Stimulated activated CD8-positive, alpha-beta memory T cell treated with anti-CD3 and anti-CD28 coated beads, Interleukin-4, amount 100 ng/mL, for 4 hours (primary cell): ENCODE measurements at places on chromosomes 4 and X.

DNA sequence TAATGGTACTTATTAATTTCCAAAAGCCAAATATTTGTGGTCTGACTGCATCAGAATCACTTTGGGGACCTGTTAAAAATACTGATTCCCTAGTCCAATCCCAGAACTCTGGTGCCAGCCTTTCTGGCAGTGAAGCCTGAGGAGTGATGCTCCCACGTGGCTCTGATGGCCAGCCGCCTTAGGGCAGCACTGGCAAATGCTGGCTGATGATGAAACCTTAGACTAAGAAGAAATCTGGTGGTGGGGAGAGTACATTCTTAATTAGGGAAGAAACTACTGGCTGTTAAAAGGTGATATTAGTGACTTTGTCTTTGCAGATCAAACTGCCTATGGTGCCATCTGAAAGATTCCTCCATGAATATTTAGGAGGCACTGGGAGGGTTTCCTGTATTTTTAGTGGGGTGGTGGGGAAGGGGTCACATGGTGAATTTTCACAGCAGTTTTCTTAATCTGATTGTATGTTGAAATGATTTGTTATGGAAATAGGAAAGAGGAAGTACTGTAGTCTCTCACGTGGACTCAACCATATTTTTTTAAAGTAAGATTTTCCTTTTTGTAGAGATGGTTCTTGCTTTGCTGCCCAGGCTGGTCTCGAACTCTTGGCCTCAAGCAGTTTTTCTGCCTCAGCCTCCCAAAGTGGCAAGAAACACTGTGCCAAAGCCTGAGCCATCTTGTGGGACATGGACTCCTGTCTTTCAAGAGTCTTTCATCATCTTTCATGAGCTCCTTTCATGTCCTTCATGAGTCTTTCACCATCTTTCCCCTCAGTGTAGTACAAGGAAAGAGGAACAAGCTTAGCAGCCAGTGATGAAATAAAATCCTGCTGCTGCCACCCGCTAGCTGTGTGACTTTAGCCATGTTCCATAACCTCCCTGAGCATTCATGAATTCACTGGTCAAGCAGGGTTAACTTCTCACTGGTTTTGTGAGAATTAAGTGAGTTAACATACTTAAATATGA is 90.8 kb downstream of the ZNF330 start:
- DNase-seq: no peak

- no peak for DNase-seq
Observed at GRCh38 chr4:185244763-185245162, 35.4 kb downstream of the SNX25 start.

GRCh38 chr4:142721187-142721586 is 124.9 kb downstream of the INPP4B start:
- no peak for DNase-seq

- no peak for DNase-seq
Observed at GRCh38 chrX:108557580-108557979, 117.9 kb downstream of the COL4A5 start.

DNA sequence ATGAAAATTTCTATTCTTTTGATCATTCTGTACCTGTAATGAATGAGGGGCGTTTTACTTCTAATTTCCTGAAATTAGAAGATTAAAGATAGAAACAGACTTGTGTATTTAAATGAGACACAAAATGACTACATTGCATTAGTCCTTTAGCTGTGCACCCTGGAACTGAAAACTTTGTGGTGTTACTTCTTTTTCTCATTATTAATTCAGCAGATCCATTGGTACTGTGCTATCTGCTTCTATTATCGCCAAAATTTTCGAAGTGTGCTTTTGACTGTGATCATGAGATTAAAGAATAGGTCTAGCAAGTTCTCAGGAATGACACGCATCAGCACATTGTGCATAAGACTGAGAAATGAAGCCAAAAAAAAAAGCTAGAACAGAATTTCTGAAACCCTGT is 1938.9 kb upstream of the TENM3 start:
- no peak for DNase-seq

DNA sequence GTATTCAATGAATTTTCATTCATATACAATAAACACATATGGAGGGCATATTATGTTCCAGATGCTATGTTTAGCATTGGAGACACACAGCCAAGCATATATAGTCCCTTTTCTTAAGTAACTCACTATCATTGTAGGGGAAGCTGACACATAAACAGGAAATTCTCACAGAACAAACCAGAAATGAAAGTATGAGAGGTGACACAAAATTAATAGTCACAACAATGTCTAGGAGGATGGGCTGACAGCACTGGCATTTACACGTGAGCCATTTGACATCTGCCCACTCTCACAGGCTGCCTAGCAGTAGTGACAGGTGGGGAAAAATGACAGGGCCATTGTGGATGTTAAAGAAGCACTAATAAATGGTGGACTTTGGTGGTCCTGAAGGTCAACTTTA is 2.6 kb upstream of the CNOT6L start:
- no peak for DNase-seq

DNA sequence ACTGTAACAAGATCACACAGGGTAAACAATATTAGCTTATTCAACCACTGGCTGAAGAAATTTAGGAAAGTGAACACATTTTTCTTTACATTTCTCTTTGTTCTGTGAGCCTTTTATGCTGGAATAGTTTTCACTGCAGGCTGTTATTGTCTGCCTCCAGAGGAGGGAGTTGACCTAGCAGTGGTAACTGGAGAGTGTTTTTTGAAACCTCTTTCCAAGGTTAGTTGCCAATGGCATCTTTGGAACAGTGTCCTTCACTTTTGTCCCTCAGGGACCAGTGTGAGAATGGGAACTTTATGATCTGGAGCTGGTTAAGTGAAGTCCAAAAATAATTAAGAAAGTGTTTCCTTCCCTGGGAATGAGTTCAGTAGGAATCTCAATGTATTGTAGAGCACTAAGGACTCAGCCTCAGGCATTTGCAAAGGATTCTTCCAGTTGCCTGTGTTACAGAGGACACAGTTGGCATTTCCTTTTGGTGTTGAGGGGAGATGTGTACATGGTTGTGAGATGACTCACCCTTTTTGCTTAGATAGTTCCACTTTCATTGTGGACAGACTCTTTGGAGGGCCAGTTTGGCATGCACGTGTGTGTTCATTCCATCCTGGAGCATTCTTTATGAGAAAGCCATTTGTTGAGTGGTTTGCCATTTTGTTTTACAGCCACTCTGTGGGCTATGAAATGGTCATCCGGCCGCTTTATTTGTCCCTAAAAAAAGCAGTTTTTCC is 61.3 kb downstream of the AR start:
- no peak for DNase-seq

- no peak for DNase-seq
Observed at GRCh38 chr4:10704430-10704810, 19.9 kb upstream of the CLNK start.

GRCh38 chr4:7906171-7906701 is 33.4 kb downstream of the AFAP1 start:
- DNase-seq: no peak

DNA sequence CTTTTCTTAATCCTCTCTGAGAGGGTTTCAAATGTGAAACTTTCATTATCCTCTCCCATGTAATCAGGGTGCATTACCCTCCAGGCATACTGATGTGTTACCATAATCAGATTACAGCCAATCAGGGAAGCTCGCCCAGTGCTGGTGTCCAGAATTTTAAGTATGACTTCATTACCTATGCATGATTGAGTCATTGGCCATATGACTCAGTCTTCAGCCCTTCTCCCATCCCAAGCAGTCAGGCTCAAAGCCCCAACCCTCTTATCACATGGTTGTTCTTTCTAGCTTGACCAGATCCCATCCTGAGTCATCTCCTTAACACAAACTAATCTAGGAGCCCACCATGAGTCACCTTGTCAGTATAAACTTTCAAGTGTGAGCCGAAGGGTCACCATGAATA is 1668.1 kb upstream of the AGA start:
- no peak for DNase-seq

DNA sequence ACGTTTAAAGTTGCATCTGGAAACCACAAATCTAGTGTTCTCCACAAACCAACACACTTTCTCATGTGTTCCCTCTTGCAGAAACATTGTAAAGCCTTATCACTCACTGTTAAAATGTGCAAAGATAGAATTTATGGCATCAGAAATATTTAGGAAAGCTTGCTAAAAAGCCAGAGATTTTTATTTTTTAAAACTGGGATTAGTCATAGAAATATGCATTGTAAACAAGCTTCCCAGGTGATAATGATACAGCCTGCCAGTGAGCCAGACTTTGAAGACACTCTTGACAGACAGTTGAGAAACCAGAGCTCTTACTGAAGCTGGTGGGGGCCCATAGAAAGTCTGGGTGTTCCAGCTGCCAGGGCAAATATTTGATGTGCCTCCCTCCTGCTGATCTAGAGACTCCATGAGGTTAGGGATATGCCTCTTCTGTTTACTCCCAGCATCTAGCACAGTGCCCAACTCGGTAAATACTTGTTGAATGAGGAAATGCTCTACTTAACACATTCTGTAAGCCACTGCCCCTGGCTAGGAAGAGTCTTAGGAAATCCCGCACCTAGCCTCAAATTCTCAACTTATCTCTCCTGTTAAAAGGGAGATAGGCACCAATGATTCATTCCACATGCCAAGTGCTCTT is 179.0 kb upstream of the RASGEF1B start:
- DNase-seq: no peak

DNA sequence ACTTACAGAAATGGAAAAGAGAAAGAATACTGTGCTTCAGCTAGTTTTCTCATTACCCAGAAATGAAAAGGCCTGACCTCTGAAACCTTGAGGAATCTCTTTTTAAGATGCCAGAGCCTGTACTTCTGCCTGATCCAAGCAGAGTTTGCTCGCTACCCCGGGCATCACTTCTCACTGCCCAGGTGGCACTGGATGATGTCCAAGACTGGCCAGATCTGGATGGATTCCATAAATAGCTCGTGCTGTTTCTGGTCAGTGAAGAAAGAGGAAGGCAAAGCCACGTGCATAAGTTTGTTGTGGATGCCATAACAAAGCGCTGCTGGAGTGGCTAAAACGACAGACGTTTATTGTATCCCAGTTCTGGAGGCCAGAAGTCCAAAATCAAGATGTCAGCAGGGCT is 133.5 kb downstream of the TBL1X start:
- no peak for DNase-seq

- DNase-seq: no peak
Observed at GRCh38 chr4:124997991-124998390, 285.5 kb upstream of the ANKRD50 start.

DNA sequence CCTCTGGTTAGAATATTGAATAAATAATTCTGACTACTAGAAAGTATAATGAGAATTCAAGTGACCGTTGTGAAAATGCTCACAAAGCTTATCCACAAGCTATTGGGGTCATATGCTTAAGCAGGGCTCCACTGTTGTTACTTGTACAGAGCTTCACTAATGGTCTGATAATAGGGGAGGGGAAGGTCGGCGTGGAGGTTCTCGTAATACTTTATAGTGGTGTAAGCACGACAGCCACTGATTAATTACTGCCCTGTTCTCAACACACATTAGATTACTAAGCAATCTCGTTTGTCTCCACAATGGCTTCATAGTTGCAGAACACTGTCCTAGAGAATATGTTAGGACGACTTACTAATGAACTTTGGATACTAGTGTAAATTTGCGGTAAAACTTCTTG is 11.6 kb downstream of the UNC5C start:
- no peak for DNase-seq

DNA sequence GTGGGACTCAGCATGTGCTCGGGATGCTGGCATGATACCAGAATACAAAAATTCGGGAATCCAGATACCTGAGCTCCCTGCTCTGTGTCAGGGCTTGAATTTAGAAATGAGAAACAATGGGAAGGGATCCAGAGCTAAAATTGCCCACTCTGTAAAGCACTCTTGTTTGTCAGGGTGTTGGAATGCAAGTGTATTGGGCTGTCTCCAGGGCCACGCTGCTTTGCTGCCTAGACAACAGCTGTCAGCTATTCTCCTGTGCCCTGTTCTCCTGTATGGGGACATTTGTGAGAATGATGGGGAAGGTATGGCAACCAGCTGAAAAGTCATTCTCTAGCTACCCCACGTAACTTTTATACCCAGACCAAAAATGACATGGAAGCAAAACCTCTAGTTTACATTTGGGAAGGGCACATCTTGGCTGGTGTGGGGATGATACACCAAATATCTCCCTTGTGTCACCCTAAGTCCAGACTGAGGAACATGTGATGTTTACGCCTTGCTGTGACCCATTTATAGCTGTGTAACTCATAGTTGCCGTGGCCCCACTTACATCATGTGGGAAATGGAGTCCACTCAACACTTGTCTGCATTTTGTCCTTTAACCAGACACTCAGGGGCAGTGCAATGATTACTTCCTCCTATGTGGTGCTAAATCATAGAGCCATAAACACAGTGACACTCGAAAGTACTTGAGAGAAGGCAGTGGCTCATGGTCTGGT is 46.6 kb downstream of the SMPX start:
- no peak for DNase-seq

- DNase-seq: no peak
Observed at GRCh38 chr4:157221895-157222770, 1.6 kb downstream of the GRIA2 start.

GRCh38 chrX:43479850-43480249 is 176.2 kb upstream of the MAOA start:
- DNase-seq: no peak
